ENCODE measurements at places on chromosomes 6 and 20.

GRCh38 chr20:9918348-9918747 lies 79.5 kb upstream of the PAK5 start:
- no peak for DNase-seq

DNA sequence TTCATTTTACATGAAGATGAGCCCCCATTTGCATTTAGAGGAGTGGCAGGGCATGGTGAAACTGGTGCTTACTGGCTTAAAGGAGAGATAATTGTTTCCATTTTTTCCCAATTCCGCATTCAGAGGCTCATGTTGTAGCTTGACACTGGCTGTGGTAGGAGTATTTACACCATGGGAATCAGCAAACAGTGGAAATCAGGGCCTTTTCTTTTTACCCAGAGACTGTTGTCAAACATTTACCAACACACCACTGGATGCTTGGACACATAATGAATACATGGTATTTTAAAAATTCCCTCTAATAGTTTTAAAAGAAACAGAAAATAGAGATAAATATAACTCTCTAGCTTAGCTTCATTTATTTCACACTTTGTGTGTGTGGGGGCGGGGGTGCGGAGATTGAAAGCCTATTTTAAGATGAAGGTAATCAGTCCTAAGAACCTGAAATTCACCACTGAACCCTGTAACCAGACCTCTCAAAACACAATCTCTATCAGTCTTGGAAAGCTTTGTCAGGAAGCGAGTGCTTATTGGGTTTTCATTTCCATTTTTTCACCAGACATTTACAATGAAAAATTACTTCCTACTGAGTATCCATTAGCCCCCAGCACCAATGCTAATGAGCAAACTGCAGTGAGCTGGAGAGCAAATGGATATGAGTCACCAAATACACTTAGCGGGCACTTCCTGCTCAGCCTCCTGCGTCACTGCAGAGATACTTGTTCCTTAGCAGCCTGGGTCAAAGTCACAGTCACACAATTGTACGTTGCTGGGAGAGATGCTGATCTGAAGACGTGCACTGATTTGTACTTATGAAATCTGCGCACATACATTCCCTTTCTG lies 532.0 kb downstream of the BCKDHB start:
- DNase-seq: peak; percentile 70

GRCh38 chr6:91744566-91744965 lies 1157.7 kb upstream of the MAP3K7 start:
- DNase-seq: no peak

DNA sequence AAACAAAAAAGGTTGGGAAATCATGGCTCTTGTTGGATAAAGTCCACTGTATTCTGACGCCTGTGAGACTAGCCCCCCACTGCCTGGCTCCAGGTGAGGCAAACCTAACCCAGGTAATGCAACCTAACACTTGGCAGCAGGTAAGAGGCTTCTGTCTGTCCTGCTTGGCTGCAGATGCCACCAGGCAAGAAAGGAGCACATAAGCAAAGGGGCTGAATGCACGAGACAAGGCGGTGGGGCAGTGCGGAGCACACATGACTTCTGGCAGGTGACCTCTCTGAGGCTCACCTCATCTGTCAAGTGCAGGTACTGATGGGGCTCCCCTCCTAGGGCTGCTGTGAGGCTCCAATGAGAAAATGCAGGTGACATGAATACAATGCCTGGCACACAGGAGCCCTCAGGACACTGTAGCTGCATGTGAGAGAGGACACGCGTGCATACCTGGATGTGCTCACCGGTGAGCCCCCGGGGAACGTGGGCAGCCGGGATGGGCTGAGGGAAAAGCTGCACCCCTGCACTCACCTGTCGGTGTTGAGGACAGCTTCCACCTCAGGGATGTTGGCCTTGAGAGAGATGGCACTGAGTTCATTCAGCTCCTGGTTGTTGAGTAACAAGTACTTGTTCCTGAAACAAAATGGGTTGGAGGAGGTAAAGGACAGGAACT lies 54.1 kb downstream of the MYH7B start:
- no peak for DNase-seq

- DNase-seq: no peak
Observed at GRCh38 chr20:12598894-12599293, 409.9 kb upstream of the SPTLC3 start.

DNA sequence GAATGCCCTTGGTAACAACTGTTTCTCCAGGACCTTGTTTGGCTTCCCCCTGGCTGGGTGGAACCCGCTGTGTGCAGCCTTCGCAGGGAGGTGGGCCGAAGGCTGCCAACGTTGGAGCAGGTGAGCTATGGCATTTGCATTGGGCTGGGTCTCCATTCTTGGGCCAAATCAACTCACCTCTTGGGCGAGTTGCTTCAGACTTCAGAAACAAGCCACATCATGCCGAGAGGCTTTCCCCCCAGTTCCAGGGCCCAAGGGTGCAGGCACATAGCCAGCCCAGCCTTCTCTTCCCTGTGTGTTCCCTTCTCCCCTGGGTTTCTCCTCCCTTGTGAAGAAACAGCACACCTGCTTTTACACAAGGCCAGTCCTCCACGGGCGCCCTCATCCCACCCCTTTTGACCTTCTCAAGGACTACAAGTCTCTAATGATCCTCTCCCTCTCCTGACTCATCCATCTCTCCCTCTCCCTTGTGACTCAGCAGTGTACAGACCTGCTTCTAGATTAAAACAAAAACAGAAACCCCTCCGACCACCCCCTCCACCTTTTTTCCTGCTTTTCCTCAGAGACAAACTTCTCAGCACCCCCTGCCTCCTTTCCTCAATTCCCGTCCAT lies 41.6 kb downstream of the FAM209B start:
- DNase-seq: no peak

DNA sequence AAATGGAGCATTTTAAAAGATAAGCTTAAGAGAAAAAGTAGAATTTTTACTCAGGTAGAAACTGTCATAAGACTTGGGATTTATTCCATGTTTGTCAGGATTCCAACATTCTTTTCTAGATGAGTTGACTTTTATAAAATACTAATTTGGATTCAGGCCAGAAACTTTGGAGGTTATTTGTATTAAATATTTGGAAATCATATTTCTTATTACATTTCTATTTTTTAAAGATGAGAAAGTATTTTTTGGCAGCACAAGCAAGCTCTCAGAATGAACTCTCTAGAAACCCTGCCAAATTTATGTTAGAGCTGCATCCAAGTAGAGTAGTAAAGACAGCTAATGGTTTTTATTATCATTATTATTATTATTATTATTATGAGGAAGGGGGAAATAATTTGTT lies 1014.9 kb upstream of the GJE1 start:
- DNase-seq: no peak

GRCh38 chr6:46016063-46016608 lies 476 bp upstream of the CLIC5 start:
- no peak for DNase-seq

GRCh38 chr6:156729248-156729647 lies 47.9 kb upstream of the ARID1B start:
- DNase-seq: no peak

GRCh38 chr20:4830259-4830658 lies 108.5 kb downstream of the PRND start:
- DNase-seq: no peak

DNA sequence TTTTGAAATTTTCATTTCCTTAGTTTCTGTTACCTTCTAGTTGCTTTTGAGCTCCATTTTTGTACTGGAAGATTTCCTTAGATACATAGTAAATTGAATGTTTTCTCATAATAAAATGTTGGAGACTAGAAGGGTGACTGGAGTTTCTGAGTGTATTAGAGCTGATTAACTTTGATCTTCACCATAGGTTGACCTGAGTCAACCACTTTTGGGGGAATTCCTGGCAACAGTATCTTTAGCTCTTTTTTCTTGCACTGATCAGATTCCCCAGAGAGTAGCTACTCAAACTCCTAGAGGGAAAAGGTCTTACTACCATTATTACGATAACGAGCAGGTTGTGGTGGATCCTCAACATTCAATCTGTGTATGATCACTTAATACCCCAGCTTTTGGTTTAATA lies 72.7 kb downstream of the KHDC1L start:
- no peak for DNase-seq

- DNase-seq: no peak
Observed at GRCh38 chr20:707451-708110, 32.0 kb upstream of the SCRT2 start.

DNA sequence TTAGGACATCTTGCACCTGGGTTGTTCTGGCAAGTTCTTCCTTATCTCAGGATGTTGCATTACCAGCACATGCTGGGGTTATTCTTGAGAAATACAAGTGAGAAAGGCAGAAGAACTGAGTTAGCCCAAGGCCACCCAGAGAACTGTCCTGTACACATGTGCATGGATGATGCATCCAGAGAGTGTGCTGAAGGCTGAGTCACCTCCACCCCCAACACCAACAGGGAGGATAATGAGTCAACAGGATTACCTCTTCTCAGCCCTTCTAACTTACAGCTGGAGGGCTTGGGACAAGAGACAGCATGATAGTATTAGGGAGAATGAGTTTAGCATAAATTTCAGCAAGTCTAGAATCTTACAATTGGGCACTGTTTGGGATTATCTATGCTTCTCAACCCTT lies 8.5 kb downstream of the SCGN start:
- DNase-seq: peak; percentile 31

GRCh38 chr20:39897058-39897457 lies 792.0 kb downstream of the MAFB start:
- peak; percentile 41 for DNase-seq

GRCh38 chr6:141641951-141642350 lies 490.8 kb upstream of the GJE1 start:
- no peak for DNase-seq

DNA sequence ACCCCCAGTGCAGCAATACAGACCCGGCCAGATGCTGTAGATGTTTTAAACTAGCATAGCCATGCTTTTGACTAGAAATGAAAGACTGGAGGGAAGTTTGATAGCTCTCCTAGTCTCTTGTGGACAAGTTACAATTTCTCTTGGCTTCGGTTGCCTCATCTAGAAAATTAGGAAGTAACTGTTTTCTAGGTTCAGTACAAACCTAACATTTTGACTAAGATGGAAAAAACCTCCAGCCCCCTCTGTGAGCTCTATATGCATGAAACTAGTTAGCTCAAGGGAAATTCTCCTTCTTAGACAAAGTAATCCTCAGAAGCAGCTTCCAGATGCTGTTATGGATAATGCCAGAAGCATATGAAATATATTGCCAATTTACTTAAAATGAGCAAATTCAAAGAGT lies 86.6 kb downstream of the RNF144B start:
- DNase-seq: no peak

- no peak for DNase-seq
Observed at GRCh38 chr20:40286975-40287531, 402.0 kb downstream of the MAFB start.

Measured in AG08396 (cell line).